ENCODE measurements at places on chromosomes 3 and 15.

DNA sequence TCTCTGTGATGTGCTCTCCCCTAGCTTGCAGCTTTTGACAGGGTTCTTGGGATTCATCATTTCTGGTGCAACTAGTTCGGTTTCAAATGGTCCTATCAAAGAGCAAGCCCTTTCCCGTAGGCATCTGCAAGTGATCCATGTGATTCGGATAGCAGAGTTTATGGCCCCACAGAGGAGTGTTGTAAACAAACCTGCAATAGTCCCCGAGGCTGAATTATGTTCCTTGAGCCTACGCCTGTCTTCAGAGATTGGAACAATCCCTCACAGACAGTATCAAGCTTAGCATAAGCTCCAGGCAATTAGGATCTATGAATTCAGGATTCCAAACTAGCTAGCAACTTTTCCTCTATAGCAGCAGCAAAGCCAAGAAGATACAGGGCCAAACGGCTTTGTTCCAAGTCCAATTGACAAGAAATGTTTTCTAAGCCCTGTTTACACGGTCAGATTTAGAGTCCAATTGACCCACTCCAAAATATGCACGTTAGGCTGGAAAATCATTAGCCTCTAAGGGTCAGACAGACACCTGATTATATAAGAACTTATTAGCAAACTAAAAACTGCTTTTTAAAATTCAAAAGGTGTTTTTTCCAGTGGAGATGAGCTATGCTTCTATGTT is 24.8 kb downstream of the LNP1 start:
- DNase-seq, result no peak

- DNase-seq, result no peak
Measured at GRCh38 chr3:42473083-42473932, 29.1 kb upstream of the VIPR1 start.

DNA sequence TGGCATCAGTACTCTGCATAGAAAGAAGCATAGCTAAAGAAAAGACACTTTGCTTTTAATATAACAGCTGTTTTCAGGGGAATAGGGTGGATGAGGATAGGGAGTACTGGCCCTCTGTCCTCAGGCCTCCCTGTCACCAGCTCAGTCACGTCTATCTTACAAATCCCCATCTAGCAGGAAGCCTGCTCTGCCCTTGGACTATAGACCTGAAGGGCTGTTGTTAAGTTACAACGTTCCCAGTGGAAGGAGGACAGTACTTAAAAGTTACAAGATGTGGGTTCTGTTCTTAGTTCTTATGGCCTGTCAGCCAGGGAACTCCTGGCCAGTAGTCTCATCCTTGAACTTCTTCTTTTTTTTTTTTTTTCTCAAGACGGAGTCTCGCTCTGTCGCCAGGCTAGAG is 70.5 kb downstream of the RPL39L start:
- DNase-seq, result no peak

GRCh38 chr3:12758025-12758781 is 856 bp downstream of the TMEM40 start:
- no peak for DNase-seq

GRCh38 chr3:43185274-43185982 is 79.5 kb upstream of the POMGNT2 start:
- DNase-seq, result no peak

- DNase-seq, result no peak
Measured at GRCh38 chr3:13013994-13014754, 59.1 kb downstream of the IQSEC1 start.

DNA sequence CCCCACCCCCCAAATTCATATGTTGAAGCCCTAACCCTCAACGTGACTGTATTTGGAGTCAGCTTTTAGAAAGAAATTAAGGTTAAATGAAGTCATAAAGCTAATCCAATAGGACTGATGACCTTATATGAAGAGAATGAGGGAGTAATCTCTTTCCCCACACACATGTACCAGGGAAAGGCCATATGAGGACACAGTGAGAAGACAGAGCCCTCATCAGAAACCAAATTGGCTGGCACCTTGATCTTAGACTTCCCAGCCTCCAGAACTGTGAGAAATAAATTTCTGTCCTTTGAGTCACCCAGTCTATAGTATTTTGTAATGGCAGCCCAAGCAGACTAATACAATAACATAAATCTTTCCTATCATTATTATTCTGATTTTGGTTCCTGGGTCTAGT is 194.7 kb upstream of the NANOGP8 start:
- no peak for DNase-seq

DNA sequence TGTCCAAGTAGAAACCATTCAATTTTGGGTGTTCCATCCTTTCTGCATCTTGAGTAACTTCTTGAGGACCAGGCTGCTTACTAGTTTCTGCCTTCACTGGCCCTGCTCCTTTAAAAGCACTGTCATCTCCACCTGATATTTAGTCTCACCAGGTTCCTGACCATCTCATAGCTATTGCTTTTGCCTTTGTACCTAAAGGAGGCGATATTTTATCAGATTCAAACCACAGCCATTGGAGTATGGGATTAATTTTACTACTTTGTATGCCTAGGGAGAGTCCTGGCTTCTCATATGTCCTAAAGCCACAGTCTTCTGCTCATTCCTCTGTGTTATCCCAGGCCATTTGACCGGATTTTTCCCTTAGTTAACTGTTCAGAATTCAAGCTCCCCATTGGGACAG is 51.8 kb upstream of the RFX7 start:
- no peak for DNase-seq

GRCh38 chr3:111809186-111809585 is 49.9 kb upstream of the PHLDB2 start:
- no peak for DNase-seq

DNA sequence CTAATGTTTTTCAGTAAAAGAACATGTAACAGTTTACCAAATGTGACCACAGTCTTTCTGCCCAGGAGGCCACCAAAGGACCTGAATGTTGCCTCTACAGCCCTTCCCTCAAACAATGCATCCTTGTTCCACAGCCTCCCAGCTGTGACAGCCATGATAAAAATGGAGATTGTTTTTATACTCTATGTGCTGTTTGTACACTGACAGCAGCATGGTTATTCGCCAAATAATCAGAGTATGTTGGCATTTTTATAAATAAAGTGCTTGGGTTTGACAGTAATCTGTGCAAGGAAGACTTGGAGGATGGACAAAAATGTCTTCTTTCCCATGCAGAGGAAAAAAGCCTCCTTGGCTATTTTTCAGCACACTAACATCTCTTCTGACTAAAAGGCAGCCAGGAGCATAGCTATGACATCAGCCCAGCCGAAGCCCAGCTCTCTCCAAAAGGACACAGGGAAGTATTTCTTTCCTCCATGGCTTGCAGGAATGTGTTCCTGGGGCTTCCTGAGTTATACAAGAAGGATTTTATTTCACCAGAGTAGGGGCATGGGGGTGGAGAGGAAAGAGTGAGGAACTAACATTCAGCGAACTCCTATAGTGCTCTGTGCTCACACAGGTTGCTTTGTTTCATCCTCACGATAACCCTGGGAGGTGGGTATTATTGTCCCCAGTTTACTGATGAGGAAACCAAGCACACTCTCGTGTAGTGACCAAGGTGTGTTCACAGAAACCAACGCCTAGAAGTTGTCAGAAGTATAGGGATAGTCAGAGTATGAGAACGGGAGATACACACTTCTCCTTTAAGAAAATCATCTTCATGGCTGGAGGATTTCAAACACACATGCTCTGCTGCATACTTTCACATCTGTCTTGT is 339.7 kb downstream of the MECOM start:
- DNase-seq, result no peak

DNA sequence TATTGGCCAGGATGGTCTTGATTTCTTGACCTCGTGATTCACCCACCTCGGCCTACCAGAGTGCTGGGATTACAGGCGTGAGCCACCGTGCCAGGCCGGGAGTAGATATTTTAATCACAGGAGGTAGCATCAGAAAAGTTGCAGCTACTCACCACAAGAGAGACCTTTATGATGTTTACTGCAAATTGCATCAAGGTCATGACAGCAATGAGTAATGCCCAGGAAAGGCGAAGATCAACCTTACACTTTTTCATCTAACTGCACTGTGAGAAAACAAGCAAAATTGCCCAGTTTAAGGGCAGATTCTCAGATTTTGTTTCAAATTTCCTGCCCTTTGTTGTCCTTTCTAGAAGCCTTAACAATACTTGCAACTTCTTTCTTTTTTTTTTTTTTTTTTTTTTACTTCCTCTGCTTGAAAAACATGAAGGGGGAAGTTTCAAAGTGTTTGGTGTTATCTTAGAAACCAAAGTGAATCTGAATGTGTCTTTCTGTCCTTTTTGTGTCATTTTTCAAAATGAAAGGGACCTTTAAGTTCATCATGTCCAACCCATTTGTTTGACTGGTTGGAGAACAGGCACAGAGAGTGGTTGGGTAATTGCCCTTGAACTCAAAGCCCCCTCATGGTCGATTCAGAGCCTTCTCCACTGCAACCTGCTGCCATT is 25.0 kb downstream of the TGFBR2 start:
- DNase-seq, result no peak

DNA sequence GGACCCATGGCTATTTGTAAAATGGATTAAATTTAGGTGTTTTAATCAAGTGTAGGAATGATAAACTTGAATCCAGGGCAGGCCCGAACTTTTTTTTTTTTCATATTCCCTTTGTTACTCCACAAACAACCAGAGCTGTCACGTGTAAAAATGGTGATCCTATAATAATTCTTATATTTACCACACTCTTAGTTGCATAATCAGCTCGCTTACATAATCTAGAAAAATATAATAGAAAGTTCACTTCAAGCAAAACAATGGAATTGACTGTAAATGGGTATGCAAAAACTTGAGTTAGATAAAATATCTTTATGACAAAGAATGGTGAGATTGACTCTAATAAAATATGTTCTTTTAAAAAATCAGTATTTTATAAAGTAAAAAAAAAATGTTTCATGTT is 2.1 kb upstream of the PAQR9 start:
- no peak for DNase-seq

DNA sequence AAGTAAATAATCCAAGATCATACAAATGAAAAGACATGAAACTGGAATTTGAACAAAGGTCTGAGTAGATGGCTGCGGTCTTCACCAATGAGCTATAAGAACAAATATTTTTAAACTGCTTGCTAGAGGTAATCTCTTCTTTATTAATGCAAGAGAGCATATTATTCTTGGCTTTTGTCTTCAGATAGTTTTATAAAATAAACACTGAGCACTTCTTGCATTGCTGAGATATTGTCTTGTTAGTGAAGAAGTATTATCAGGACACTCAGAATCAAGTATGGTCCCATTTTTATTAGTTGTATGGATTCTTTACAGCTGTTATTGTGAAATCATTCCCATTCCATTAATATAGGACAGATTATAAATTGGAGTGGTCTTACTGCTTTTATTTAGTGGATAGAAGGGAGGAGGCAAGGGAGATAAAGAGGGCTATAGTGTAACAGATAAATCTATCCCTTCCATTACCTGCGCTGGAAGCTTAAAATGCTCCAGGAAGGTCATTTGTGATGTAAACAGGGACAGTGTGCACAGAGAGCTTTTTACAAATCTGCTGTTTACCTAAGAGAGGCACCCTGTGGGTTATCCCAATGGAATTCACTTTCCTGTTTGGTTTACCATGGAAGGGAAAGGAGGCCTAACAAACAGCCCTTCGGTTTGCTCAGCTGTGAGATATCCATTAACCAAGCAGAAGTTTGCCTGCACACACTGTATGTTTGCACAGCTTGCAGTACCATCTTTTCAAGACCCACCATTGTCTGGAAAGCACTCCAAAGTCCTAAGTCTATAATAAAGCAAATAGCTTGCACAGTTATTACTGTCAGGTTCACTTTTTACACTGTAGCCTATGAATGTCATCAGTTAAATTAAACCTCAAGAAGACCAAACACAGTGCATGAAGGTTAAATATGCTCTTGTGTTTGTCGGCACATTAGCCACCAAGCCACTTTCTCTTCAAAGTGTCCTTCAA is 347.7 kb upstream of the TGFBR2 start:
- no peak for DNase-seq

GRCh38 chr3:46609212-46609721 is 3.1 kb upstream of the FAM240A start:
- DNase-seq, result no peak

DNA sequence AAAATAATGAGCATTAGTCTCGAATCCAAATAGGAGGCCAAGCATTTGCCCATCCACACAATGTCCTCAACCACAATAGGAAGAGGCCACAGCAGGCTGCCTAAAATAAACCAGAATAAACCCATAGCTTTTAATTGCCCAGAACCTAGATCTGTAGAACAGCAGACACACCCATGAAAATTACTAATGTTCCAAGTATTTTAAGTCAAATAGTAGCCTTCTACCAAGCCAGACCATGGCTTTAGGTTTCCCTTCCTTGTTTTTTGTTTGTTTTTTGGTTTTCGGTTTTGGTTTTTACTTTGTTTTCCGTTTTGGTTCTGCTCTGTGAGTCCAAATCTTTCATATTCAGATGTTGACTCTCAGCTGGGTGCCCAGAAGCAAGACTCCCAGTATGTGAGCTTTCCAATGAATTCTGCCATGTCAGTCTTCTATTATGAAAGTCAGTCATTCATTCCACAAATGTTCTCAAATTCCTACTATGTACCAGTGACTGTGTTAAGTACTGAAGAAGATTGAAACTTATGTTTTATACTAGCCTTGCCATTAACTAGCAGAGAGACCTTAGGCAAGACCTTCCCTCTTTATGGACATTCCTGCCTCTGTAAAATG is 57.8 kb upstream of the BOC start:
- no peak for DNase-seq

GRCh38 chr15:50127255-50127777 is 8.3 kb upstream of the ATP8B4 start:
- no peak for DNase-seq

DNA sequence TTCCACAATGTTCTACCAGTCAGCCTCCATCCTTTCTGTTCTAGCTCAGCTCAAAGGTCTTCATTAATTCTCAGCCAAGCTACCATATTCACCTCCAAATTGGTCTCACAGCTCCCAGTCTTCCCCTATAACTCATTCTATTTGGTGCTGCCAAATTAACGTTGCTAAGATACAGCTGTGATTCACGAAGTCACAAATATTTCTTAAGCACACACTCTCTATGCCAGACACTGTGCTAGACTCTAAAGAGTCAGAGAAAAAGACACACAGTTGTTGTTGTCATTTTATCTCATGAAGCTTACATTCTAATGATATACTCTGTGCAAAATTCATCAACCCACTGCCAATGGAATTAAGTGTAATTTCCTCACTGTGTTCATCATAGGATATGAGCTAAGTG is 102.8 kb downstream of the FRMD5 start:
- peak; percentile 10 for DNase-seq

Data from kidney epithelial cell (primary cell).